ENCODE measurements at places on chromosomes 3 and 15. TPM values are rescaled to one million over a fixed set of nuclear protein-coding genes. Genes with fewer than 3 reads are reported as not detected.

DNA sequence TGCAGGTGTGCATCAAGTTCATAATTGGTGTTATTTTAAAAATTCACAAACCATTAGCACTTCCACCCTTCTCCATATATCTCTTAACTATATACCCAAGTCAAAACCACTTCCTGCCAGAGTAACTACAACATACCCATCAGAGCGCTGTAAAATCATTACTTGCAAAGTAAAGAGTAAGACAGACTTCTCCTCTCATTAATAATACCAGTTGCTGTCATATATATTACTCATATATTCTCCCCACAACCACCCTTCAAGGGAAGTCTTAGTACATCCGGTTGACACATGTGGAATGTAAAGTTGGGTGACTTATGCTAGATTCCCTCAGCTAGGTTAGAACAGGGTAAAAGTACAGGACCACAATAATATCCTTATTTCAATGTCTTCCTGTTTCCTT is 5.6 kb downstream of the TERC start:
- no peak for DNase-seq

Gene USP8
- 62.8 TPM for polyA plus RNA-seq

- no peak for DNase-seq
These were observed 6.0 kb upstream of the GATA2 start for GRCh38 chr3:128498901-128499530.

Gene TMCO5A
- not detected for polyA plus RNA-seq

Measured in right renal pelvis (tissue), 4 donors.